ENCODE measurements at places on chromosomes 4 and X.

GRCh38 chr4:83556006-83556707 is 20.2 kb downstream of the GPAT3 start:
- no peak for DNase-seq

GRCh38 chrX:54479136-54480111 is 16.6 kb downstream of the FGD1 start:
- no peak for DNase-seq

GRCh38 chr4:138297743-138298405 is 55.7 kb upstream of the SLC7A11 start:
- no peak for DNase-seq

DNA sequence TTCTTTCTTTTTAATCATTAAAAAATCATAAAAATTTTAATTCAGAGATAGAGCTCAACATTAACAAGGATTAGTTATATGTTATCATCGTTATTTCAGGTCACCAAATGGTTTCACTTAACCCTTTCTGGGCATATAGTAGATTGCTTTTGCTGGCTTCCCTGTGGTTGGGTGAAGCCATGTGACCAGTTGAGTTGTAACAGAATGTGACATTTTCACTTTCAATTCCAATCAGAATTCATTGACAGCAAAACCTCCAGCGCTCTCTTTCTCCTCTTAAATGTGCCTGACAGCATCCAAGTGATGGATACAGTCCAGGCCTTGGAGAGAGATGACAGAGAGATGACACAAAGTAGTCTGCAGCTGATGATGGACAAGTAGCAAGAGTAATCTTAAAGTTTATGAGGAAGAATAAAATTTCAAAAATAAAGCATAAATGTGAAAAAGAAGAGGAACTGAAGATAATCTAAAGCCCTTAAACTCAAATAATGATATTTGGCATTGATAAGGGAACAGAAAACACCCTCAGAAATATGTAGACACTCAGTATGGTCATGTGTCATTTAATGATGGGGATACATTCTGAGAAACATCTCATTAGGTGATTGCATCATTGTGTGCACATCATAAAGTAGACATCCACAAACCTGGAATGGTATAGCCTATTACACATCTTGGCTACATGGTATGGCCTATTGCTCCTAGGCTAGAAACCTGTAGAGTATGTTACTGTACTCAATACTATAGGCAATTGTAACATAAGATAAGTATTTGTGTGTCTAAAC is 92.3 kb upstream of the QRFPR start:
- no peak for DNase-seq

DNA sequence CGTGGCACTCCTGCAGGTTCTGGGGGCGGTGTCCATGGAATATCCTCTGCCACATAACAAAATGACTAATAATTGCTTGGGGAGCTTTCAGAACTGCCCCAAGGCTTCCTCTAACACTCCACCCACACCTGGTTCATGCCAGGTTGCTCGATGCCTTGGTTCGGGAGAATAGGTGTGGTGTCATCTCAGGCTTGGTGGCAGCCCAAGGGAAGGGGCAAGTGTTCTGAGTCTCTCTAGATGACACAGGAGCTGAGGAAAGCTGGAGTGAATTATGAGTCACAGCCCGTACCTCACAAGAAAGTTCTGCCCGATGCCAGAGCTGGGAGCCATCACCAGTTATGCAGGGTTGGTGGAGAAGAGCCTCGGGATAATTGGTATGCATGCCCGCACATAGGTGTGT is 14.7 kb downstream of the FTSJ1 start:
- DNase-seq: no peak

GRCh38 chrX:115177932-115178331 is 11.3 kb upstream of the RBMXL3 start:
- no peak for DNase-seq

Measured in stimulated activated CD4-positive, alpha-beta T cell treated with anti-CD3 and anti-CD28 coated beads, Interleukin-1b, Interleukin-23, amount 100 ng/mL, for 48 hours (primary cell).